ENCODE measurements at places on chromosomes 5 and 9. TPM values are rescaled to one million over a fixed set of nuclear protein-coding genes. Genes with fewer than 3 reads are reported as not detected.

GRCh38 chr5:179261301-179262125 is 83.7 kb downstream of the ADAMTS2 start:
- peak; percentile 65 for DNase-seq

GRCh38 chr5:143206196-143207053 is 197.1 kb downstream of the NR3C1 start:
- no peak for DNase-seq

DNA sequence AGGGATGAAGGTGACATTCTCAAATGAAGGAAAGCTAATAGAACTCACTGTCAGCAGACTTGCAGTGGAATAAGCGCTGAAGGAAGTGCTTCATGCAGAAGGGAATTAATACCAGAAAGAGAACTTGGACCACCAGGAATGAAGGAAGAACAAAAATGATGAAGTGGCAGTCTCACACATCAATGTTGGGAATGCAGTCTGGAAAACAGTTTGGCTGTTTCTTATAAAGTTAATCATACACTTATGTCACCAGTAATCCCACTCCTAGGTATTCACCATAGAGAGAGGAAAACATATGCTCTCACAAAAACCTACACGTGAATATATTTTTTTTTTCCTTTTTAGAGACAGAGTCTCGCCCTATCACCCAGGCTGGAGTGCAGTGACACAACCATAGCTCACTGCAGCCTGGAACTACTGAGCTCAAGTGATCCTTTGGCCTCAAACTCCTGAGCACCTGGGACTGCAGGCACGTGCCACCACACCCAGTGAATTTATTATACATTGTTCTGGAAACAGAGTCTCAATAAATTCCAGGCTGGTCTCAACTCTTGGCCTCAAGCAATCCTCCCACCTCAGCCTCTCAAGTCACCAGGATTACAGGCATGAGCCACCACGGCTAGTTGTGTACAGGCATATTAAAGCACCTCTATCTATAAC is 81.2 kb downstream of the ROR2 start:
- DNase-seq: no peak

DNA sequence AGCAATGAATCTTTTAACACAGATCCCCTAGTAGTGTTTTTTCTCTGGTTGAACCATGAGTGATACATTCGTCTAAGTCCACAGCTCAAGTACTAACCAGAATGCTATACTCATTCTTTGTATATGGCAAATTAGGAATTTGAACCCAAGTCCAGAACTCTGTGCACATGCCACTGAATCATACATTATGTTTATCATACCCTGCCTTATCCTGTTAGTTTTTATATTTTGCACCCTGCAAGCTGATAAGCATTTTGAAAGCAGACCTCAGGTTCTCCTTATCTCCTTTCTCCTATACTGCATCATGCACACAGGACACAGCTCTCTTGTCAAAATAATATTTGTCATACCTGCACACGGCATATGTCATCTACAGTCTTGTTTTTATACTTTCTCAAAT is 54.6 kb upstream of the ELL2 start:
- no peak for DNase-seq

GRCh38 chr5:139246394-139246793 is 47.1 kb upstream of the MATR3 start:
- DNase-seq: no peak

- DNase-seq: no peak
These were observed 151.5 kb downstream of the NR3C1 start for GRCh38 chr5:143251946-143252345.

- no peak for DNase-seq
These were observed 467.4 kb downstream of the CETN3 start for GRCh38 chr5:89942171-89942570.

GRCh38 chr5:72436796-72437471 is 70.3 kb downstream of the ZNF366 start:
- DNase-seq: no peak

- DNase-seq: no peak
These were observed 8.7 kb downstream of the NREP start for GRCh38 chr5:111748304-111748763.

GRCh38 chr9:111870774-111871498 is 25.7 kb upstream of the UGCG start:
- no peak for DNase-seq

The CDO1 gene
- total RNA-seq: 10.8 TPM

The PLEKHG4B gene
- 0.09 TPM for total RNA-seq

The MLLT3 gene
- total RNA-seq: 29.1 TPM

The NDUFS6 gene
- 33.2 TPM for total RNA-seq

The SPOCK1 gene
- 13.6 TPM for total RNA-seq

The NEURL1B gene
- total RNA-seq: 27.9 TPM

The C1QTNF3 gene
- 7.0 TPM for total RNA-seq

The GFI1B gene
- 1.3 TPM for total RNA-seq

The GCNT4 gene
- 36.2 TPM for total RNA-seq
